T-cell (primary cell): ENCODE measurements at places on chromosomes 4 and X. TPM values are rescaled to one million over a fixed set of nuclear protein-coding genes. Genes with fewer than 3 reads are reported as not detected.

The CSAG3 gene
- total RNA-seq = not detected

The F11 gene
- total RNA-seq = not detected

The FGB gene
- total RNA-seq = 3.0 TPM

The GSTCD gene
- 5.7 TPM for total RNA-seq

The RTL9 gene
- not detected for total RNA-seq

The TBC1D1 gene
- total RNA-seq = 46.3 TPM

The F9 gene
- 0.10 TPM for total RNA-seq

The CXorf49 gene
- total RNA-seq = not detected

The MAGEA4 gene
- total RNA-seq = not detected

The TMEM31 gene
- total RNA-seq = not detected

The FAM47A gene
- total RNA-seq = not detected

The SLC34A2 gene
- not detected for total RNA-seq

The GASK1B gene
- total RNA-seq = 0.57 TPM

The MXRA5 gene
- total RNA-seq = 0.09 TPM

The SOD3 gene
- total RNA-seq = 0.35 TPM

The TMEM35A gene
- not detected for total RNA-seq

The COL4A6 gene
- total RNA-seq = 0.20 TPM

The HDX gene
- total RNA-seq = 0.69 TPM

The POLN gene
- 2.7 TPM for total RNA-seq

The NUP54 gene
- 48.3 TPM for total RNA-seq

The NLRP2B gene
- not detected for total RNA-seq

The IL21 gene
- 0.20 TPM for total RNA-seq

The NRK gene
- total RNA-seq = 0.13 TPM

The SLITRK4 gene
- not detected for total RNA-seq

The PABPC5 gene
- not detected for total RNA-seq

The PDHA2 gene
- total RNA-seq = not detected

The POU3F4 gene
- not detected for total RNA-seq

The ANTXR2 gene
- total RNA-seq = 64.3 TPM

The SYNPO2 gene
- total RNA-seq = 1.2 TPM

The CFAP97 gene
- 30.9 TPM for total RNA-seq

The HSFX4 gene
- total RNA-seq = not detected

The ADRA2C gene
- total RNA-seq = 0.16 TPM

The ADAMTS3 gene
- not detected for total RNA-seq

The HGFAC gene
- 0.33 TPM for total RNA-seq

The NUDT11 gene
- 0.76 TPM for total RNA-seq

The DMRTC1 gene
- 0.55 TPM for total RNA-seq

The PRRG1 gene
- 0.12 TPM for total RNA-seq

The MAOB gene
- total RNA-seq = 0.20 TPM

The CENPI gene
- 0.92 TPM for total RNA-seq

The NAA11 gene
- total RNA-seq = not detected

The LRP2BP gene
- total RNA-seq = 0.51 TPM

The PRR32 gene
- total RNA-seq = not detected

The TCEAL4 gene
- total RNA-seq = 9.4 TPM

The ATP11C gene
- total RNA-seq = 20.1 TPM

The ADH7 gene
- total RNA-seq = not detected

The SPANXA1 gene
- total RNA-seq = not detected

The RNF150 gene
- not detected for total RNA-seq

The SPANXC gene
- total RNA-seq = not detected
